CD4-positive, alpha-beta T cell treated with Interleukin-1 beta for 1 hour (primary cell): ENCODE measurements at places on chromosomes 7 and 10.

DNA sequence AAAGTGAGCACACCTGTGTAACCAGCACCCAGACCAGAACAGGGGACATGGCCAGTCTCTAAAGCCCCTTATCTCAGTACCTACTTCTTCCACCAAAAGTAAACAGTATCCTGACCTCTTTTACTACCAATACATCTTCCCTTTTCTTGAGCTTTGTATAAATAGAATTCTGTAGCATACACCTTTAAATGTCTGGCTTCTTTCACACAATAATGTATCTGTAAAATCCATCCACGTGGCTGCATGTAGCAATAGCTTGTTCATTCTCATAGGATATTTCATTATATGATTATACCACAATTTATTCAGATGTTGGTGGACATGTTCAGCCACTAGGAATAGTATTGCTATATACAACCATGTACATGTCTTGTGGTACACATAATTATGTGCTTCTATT lies 40.6 kb downstream of the BTBD16 start:
- DNase-seq: no peak

- no peak for DNase-seq
Observed at GRCh38 chr10:5752301-5752871, 60.8 kb downstream of the GDI2 start.

DNA sequence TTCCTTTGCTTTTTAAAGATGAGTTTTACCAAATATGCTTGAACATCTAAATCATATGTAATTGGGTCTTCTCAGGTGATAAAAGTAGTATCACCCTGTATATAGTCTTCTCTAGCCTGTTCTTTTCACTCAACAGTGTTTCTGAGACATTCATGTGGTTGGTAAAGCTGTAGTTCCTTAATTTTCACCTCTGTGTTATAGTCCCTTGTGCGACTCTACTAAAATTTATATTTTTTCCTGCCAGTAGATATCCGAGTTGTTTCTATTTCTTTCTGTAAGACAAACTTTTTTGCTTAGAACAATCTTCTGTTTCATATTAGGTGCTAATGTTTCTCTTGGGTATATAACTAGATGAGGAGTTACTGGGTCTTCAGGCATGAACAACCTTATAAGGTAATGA lies 35.6 kb downstream of the SYPL1 start:
- no peak for DNase-seq

- no peak for DNase-seq
Observed at GRCh38 chr7:158595068-158595467, 7.4 kb upstream of the PTPRN2 start.

DNA sequence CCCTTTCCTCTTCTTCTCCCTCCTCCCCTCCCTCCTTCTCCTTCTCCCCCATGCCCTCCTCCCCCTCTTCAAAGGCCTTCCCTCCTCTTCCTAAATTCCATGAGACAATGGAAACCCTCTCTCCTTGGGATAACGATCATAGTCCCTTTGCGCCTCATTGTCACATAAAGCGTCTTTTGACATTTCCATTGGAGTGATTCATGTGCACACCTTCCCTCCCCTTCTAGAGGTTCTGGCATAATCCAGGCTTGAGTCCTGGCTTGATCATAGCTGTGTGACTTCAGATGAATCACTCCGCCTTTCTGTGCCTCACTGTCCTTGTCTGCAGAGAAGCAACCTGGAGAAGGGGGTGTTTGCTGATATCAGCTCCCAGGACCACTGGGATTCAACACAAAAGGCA lies 204.2 kb downstream of the TNS3 start:
- no peak for DNase-seq

DNA sequence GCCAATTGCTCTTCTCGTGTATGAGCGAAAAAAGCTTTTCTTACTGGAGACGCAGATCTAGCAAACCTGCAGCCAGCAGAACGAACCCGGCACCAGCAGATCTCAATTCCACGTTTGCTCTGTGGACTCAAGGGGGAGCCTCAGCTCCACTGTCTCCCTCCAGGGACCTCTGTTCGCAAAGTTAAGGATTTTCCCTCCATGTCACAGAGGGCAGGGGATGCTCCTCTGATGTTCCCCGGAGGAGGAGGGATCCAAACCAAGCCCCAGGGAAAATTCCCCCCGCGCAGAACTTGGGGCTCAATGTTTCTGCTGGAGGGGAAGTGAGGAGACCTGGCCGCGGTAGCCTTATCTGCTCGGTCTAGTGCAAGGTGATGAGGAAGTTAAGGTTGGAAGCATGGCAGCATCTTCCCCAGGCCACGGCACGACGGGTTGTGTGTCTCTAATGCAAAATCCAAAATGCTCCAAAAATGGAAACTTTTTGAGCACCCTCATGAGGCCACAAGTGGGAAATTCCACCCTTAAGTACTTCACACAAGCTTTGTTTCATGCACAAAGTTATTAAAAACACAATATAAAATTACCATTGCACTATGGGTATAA lies 9.0 kb downstream of the IQCE start:
- DNase-seq: no peak

GRCh38 chr7:88040694-88041093 lies 106.6 kb downstream of the ADAM22 start:
- no peak for DNase-seq

DNA sequence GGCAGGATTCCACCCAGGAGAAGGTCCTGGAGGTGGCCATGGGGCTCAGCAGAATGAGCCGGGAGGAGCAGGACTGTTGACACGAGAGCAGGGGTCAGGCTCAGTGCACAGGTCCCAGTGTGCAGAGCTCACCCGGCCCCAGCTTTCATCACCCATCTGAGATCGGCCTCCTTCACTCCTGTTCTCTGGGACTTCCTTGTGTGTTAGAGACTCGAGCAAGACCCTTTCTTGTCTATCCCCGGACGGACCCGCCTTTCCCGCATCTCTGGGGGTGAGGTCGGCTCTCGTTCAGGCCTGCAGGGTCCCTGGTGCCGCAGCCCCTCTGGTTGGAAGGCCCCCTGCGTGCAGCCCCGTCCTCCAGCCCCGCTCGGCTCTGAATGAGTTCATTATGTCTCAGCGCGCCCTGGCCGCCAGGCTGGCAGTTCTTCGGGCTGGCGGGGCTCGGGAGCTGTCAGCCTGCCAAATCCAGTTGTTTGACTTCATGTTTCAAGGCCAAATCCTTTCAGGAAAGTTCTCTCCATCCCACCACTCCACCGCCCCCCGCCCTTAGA lies 127.9 kb downstream of the LHPP start:
- DNase-seq: no peak

DNA sequence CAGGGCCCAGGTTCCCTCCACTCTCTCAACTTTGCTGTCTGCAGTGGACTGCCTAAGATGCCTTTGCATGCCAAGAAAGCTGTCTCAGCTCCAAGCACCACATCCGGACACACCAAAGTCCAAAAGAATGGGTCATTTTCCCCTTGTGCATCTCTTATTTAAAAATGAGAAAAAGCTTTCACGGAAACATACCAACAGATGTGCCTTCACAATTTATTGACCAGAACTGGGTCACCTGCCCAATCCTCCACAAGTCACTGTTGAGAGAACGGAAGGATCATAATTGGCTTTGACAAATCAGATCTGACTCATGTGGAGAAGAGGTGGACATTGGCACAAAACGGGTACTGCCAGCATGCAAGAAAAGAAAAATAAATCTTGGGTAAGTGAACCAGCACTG lies 258.3 kb downstream of the SNX13 start:
- no peak for DNase-seq

DNA sequence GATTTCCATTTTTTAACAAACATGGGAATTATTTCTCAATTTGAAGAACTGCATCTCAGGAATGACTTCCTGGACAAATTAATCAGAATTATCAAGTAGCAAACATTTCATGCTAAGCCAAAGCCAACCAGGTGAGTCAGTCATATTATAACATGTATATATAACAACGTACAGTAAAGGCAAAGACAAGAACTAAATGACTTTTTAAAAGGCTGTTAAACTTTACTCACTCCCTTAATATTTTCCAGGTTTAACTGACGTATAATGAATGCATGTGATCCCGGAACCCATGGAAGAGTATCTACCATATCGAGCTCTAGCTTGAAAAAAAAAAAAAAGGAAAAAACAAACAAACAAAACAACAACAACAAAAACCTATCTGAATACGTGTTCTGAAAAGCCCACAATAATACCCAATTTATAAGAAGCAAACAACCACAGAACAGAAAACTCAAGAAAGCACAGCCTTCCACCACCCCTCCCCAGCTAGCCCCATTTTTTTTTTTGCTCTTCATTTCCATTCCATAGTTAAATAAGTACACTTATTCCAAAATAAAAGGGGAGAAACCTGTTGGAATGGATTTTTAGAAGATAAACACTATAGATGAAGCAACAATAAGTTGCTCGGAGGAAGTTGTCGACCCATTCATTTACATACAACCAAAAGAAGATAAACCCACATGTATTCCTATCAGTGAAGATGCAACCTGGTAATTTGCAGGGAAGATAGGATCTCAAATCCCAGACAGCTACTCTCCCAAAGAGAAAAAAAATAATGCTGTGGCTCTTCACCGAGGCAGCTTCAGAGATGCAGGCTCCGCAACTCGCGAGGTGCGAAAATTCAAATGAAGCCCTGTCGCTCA lies 537 bp downstream of the NAPEPLD start:
- DNase-seq: no peak

GRCh38 chr10:86678999-86679792 lies 10.9 kb downstream of the LDB3 start:
- no peak for DNase-seq

GRCh38 chr7:135942614-135943013 lies 34.5 kb downstream of the MTPN start:
- DNase-seq: no peak

GRCh38 chr10:7965457-7965856 lies 89.0 kb upstream of the GATA3 start:
- DNase-seq: no peak

DNA sequence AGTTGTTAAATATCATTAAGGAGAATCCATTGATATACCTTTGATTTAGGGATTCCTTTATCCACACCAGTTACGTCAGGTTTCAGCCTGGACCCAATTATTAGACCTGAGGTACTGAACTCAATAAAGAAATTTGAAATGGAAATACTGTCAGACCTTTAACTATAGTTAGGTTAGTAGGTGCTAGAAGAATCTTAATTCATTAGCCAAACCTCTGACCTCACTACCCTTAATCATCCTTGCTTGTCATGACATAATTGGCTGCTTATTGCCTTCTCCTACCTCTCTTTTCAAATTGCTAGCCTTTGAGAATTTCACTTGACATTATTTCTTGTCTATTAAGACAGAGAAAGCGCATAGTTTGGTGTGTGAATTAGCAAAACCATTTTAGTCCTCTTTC lies 27.1 kb downstream of the SMNDC1 start:
- DNase-seq: no peak

- no peak for DNase-seq
Observed at GRCh38 chr7:66015440-66016130, 33.6 kb upstream of the GUSB start.

GRCh38 chr7:70678621-70679251 lies 453.2 kb upstream of the GALNT17 start:
- no peak for DNase-seq

GRCh38 chr7:7639421-7639820 lies 1.1 kb upstream of the UMAD1 start:
- no peak for DNase-seq

DNA sequence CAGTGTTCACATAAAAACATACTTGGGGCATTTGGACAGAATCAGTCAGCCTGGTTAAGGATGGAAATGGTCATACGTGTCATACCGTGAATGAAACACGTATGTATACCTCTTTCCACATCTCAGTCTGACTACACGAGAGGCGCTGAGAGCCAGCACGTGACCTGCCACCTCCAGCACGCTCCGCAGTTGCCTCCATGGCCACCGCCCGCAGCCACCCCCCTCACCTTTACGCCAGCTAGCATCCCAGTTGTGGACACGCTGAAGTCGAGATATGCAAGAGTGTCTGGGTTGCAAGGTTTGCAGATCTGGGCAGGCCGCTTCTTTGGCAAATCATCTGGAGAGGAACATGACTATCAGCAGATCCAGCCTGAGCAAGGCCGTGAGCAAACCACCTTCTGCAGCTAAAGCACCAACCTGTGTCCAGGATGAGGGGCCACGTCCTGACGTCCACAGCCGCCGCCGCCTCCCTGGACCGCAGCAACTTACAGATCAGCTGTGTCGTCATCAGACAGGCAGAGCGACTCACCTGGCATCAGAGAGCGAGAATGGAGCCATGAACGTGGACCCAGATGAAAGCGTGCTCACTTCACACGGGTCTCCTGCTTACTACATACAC lies 209.4 kb downstream of the ZMYND11 start:
- DNase-seq: no peak

- no peak for DNase-seq
Observed at GRCh38 chr7:1669954-1670893, at the start of gene ELFN1. Gene ELFN1, plus strand, starts transcription at chr7:1670277. Its CDS starts 74,320 bp downstream, at chr7:1744597.

- no peak for DNase-seq
Observed at GRCh38 chr7:7212612-7213011, 30.3 kb downstream of the C1GALT1 start.

- no peak for DNase-seq
Observed at GRCh38 chr7:41103331-41103730, 599.6 kb downstream of the INHBA start.

DNA sequence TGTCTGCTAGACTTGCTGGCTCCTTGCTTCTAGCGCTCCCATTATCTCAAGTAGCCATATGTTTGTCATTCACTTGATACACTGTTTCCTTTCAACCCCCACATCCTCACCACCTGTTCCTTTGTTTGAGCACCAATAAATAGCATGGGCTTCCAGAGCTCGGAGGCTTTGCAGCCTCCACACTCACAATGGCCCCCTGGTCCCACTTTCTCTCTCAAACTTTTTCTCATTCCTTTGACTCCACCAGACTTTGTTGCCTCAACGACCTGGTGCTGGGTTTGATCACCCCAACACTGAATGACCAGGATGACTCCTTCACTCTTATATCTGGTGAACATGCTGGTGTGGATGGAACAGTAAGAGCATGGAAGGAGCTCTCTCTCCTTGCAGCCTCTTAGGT lies 114.5 kb upstream of the TRIM24 start:
- DNase-seq: no peak

GRCh38 chr7:150431839-150432658 lies 18.4 kb upstream of the GIMAP8 start:
- DNase-seq: no peak

- no peak for DNase-seq
Observed at GRCh38 chr10:103812432-103812831, 42.9 kb downstream of the SH3PXD2A start.

- DNase-seq: no peak
Observed at GRCh38 chr10:117578999-117579590, 36.5 kb downstream of the EMX2 start.

- DNase-seq: no peak
Observed at GRCh38 chr10:101903827-101904550, 60.4 kb upstream of the KCNIP2 start.

DNA sequence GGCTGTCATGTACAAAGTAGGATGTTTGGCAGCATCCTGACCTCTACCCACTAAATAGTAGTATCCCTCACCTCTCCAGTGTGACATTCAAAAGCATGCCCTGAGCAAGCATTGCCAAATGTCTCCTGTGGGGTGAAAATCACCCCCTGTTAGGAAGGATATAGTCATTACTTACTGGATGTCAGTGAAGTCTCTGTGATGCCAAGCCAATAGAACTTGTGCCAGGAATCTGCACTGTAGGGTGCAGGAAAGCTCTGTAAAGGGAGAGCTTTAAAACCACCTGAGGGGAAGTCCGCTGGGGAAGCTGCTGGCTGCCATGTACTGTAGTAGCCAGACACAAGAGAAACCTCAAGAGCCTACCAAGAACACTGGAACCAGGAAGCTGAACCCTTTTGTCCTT lies 170.7 kb upstream of the DKK1 start:
- DNase-seq: no peak

GRCh38 chr7:81190997-81191768 lies 272.3 kb upstream of the SEMA3C start:
- DNase-seq: no peak

GRCh38 chr7:33558549-33559323 lies 346.6 kb upstream of the BMPER start:
- no peak for DNase-seq

GRCh38 chr7:148793590-148793989 lies 90.5 kb downstream of the EZH2 start:
- DNase-seq: no peak
